ENCODE measurements at places on chromosomes 12 and 14.

DNA sequence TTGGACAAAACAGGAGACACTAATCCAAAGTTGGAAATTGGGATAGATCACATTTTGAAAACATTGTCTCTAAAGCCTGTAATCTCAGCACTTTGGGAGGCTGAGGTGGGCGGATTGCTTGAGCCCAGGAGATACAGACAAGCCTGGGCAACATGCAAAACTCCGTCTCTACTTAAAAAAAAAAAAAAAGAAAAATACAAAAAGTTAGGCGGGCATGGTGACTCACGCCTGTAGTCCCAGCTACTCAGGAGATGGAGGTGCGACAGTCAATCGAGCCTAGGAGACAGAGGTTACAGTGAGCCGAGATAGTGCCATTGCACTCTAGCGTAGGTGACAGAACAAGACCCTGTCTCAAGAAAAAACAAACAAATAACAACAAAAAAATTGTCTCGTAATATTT lies 152.1 kb downstream of the MGAT4C start:
- no peak for DNase-seq

DNA sequence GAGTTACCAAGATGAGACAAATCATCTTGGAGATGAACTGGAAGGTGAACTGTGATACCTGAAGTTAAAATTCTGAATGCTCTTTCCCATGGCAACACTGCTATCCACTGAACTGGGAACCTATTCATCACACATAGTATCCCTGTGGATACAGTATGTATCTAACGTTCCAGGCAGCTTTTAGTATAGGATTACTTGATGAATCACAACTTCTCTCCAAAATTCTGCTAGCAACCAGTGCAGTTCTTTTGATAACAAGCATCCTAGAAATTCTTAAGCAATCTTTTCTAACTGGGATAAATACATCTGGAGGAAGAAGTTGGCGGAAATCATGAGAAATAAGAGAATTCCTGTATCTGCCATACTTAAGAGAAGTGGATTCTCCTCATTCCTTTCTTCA lies 66.4 kb downstream of the PAWR start:
- no peak for DNase-seq

- DNase-seq: no peak
These were observed 34.2 kb upstream of the KTN1 start for GRCh38 chr14:55545779-55546178.

DNA sequence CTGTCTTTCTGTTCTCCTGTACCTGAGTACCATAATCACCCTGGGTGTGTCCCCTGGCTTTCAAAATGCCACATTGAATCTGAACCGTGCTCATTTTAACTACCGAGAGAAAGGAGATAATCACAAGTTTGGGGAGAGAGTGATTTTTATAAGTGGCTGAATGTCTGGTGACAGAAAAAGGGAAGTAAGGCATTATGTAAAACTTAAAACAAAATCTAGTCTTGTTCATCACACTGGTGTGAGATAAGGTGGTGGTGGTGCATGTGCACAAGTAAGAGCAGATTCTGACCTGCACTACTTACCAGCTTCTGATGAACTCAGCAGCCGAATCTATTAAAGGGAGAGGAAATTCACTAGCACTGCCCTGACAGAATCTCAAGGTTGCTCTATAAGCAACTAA lies 56.3 kb downstream of the SPPL3 start:
- no peak for DNase-seq

DNA sequence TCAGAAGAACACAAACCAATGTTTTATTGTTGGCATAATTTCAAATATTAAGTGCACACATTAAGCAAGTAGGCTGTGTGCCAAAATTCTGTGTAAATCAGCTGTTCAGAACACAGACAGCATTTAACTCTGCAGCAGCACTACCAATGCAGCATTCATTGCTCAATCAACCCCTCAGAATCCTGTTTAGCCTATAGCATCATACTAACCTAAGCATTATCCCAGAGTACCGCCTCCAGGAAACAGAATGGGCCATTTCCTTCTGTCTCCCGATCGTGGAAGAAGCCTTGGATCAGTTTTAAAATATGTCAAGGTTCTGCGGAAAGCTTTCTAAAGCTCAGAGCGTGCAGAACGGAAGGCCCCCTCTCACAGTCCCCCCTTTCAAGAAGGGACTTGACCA lies 3.3 kb downstream of the IL26 start:
- no peak for DNase-seq

DNA sequence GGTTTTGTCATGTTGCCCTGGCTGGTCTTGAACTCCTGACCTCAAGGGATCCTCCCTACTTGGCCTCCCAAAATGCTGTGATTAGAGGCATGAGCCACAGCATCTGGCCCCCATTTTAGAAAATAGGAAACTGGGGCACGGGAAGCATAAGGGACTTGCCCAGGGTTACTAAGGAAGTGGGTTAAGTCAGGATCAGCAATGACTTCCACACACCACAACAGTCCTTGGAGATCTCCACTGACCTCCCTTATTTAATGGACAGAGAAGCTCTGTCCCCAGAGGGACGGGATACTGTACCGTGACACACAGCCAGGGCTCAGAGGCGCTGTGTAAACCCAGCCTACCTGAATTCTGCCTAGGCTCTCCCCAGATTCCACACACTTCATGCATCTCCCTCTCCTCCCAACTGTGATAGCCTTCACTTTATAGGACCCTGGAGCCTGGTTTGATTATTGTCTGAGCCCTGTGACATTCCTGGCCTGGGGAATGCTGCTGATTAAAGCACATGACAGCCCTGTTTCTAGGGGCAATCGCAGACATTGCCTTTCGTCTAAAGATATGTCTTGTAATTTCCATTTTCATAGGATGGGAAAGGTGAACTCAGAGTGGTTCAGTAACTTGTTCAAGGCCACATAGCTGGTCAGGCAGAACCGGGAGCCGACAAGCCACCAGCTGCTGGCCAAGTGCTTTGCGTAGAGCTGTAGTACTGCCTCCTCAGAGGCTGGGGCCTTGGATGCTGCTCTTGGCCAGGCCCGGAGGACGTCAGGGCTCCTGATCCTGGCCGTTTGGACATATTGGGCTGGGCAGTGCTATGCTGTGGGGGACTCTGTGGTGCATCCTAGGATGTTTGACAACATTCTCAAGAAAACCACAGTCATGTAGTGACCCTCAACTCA lies 20.8 kb downstream of the SERPINA1 start:
- DNase-seq: no peak

Measured in tibial nerve (tissue), 4 donors.